ENCODE measurements at places on chromosomes 13 and 19.

DNA sequence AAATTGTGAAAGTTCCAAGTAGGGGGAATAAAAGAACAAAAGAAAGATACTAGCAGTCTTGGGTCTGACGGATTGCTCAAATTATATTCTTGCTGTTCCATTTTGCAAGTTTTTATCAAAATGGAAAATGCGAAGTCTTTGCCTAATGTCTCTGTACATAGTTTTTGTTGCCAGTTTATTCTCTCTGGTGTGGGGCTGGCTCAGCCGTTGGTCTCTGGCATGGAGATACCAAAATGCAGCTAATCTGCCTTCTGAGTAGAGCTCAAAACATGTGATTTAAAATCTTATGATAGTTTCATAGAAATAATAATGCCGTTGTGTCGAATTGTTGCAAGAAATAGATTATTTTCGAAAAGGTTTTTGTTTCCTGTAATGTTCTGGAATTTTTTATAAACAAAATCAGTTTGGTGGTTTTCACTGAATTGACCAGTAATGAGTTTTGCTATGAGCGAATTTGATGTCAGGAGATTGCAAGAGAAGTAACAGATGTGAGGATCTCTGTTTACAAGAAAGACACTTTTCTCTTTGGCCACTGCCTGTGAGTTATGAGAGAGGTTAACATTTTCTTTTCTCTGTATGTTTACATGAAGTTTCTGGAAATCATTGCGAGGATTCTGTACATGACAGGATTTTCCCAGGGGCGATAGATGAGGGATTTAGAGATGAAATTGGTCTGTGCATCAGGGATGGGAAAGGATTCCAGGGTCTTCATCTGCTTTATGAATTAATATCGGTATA is 147.0 kb downstream of the DCT start:
- DNase-seq = no peak

- no peak for DNase-seq
Measured at GRCh38 chr19:43719918-43720317, 4.0 kb downstream of the IRGC start.

GRCh38 chr13:96492766-96493165 is 402.9 kb downstream of the HS6ST3 start:
- DNase-seq = no peak

- DNase-seq = no peak
Measured at GRCh38 chr13:33537676-33538075, 252.1 kb upstream of the STARD13 start.

DNA sequence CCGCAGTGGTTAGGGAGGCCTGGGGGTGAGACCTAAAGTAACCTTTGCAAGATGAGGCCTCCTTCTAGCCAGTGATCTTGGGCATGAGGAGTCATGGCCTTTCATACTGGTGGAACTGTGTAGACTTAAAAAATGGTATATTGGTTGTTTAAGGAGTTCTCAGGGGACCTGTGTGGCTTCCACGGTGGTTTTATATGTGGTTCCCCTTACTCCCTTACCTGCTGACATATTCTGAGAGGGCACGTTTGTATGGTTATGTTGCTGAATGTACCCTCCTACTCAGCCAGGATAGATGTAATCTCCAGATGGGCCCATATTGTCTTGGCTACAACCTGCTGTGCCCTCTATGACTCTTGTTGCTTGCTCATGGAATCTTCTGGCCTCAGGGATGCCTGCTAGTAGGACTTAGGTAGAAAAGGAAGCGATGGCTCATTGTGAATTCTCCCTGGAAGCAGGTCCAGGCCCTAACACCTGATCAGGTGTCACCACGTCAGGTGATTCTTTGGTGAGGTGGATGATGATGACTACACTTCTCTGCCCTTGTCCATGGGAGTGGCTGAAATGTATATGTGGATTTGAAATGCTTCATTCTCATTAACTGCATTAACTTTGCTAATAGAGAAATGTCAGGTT is 1.8 kb downstream of the ZNF460 start:
- no peak for DNase-seq

DNA sequence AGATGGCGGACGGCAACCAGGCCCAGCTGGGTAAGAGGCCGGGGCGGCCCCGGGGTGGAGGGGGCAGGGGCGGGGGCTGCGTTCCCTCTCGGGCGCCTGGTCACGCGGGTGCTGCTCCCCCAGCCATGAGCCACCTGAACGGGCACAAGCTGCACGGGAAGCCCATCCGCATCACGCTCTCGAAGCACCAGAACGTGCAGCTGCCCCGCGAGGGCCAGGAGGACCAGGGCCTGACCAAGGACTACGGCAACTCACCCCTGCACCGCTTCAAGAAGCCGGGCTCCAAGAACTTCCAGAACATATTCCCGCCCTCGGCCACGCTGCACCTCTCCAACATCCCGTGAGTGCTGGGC is 11.1 kb downstream of the PTBP1 start:
- no peak for DNase-seq

DNA sequence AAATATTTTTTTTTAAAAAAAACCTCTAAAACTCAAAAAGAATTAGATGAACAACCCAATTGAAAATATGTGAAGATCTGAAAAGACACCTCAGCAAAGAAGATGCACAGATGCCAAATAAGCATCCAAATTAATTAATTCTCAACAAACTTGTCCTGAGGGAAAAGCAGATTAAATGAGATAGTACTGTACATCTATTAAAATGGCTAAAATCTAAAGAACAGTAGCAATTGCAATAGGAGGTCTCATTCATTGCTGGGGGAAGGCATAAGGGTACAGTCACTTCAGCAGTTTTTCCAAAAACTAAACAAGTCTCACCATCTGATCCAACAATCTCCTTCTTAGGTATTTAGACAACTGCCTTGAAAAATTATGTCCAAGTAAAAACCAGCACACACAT is 22.0 kb downstream of the PLPP2 start:
- DNase-seq = no peak

GRCh38 chr13:89496478-89496877 is 1825.3 kb downstream of the SLITRK5 start:
- DNase-seq = no peak

DNA sequence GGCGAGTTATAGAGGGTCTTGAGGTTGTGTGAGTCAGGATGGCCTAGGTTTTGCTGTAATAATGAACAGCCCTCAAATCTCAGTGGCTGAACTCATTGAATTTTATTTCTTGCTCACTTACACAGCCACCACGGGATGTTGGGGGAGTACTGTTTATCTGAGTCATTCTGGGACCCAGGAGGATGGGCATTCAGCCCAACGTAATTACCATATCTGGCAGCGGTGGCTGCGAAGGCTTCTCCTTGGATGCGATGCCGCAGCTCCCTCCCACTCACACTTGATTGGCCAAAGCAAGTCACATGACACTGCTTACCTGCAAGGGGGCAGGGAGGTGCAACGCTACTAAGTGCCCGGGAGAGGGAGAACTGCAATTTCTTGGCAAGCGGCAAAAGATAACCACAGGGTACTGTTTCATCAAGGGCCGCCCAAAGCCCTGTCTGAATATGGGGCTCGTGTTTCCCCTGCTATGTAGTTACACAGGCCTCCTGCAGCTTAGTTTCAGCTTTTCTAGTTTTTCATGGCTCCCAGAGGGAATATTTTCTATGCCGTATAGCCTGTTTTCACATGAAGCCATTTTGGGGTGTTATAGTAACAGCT is 19.9 kb downstream of the ZSWIM9 start:
- DNase-seq = peak; percentile 66
